Femur (tissue), 1 donor: ENCODE measurements at places on chromosomes 6 and 20.
A peak's percentile ranks its signal among the peaks of the same experiment; 100 is the strongest.

DNA sequence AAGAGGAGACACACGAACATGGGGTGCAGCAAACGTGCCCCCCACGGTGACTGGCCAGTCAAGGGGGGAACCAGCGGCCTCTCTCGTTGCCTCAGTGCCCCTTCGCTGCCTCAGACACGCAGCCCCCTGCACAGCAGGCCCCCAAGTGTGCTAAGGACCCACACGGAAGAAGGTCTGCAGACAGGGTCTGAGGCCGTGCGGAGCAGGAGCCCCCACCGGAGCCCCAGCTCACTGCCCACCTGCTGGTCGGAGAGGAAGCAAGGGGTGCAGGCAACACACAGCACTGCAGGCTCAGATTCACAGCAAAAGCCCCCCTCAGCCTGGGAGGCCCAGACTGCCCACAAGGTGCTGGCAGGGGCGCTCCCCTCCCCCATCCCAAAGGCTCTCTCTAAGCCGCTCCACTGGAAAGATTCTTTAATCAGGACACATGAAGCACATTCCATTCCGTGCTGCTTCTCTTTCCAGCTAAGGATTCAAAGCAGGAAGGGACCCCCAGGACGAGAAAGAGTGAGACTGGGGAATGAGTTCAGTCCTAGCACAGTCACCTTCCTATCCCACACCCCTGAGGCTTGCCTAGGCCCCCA is 105.1 kb downstream of the SLC23A2 start:
- DNase-seq: no peak

- DNase-seq: no peak
These were observed 23.0 kb downstream of the ZNF217 start for GRCh38 chr20:53570446-53571276.

DNA sequence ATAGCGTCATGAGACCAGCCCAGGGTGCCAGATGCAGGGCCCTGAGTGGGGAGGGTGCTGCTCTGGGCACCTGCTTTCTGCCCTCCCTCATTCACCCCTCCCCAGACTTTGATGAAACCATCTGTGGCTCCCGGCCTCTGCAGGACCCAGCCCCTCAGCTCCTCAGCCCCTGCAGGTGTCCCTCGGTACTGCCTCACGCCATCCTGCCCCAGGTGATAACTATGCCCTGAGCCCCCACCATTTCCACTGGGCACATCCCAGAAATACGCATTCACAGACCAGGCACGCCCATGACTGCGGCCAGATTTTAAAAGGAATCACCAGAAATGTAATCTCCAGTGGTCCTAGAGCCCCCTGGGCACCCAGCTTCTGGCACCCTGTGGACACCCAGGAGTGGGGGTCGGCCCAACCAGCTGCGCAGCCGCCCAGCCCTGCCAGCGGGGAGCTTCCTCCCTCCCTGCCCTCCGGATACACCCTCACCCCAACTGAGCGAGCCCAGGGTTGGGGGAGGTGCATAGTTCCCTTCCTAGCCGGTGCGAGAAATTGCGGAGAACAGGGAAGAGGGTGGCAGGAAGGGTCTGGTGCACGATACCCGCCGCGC is 615 bp upstream of the NTSR1 start:
- DNase-seq: no peak

- DNase-seq: no peak
These were observed 124.8 kb downstream of the CD164 start for GRCh38 chr6:109257494-109257893.

DNA sequence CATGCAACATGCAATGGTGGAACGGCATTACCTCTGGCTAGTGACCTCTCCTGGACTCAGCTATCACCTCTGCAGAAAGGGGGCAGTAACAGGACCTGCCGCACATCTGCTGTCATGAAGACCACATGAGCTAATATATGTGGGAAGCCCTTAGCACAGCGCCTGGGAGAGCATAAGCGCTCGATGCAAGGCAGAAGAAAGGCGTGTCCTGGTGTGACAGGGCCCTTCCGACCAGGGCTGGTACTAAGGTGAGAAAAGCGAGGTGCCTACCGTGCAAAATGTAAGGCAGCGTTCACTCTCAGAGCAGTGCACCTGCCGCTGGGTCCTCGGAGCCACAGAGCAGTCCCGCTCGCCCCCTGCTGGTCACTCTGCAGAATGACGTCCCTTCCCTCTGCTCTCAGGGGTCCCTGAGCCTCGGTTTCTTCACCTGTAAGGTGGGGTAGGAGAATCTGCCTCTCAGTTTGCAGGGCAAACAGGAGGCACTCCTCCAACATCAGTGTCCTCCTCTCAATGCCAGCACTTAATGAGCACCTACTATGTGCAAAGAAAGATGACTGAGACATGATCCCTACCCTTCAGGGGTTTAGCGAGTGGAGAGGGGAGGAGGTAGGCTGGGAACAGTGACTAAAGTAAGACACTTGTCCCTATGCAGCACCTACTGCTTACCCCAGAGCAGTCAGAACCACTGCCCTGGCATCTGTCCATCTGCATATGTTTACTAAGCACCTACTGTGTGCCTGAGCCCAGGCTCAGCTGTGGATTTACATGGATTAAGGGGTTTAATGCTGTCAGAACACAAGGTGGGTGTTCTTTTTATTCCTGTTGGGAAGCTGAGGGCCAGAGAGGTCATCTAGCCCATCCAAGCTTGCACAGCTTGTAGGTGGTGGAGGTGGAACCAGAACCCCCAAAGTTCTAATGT is 41.1 kb upstream of the PTGIS start:
- peak; percentile 81 for DNase-seq

DNA sequence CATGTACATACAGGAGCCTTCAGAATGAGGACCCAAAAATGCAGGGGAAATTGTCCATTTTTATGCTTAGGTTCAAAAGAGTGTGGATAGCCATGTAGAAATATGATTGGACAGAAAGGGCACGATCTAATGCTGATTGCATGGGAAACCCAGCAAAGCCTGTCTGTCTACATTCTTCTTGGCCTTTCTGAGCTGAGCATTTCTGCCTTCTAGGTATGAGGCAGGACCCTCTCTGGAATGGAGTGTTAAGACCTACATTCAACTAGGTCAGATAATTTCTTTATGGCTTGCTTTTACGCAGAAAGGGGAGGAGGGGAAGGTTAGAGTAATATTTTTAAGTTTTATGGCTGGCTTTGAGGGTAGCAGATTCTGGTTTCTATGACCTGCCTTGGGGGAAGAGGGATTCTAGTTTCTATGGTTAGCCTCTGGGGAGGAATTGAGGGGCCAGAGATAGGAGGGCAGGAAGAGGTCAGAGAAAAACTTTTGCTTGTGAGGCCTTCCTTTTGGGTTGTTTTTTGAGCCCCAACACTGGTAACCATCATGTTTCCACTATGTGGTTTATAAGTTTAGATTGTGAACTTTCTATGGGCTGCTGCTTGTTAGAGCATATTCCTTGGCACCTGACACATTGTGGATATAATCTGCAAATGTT is 63.5 kb downstream of the LYRM2 start:
- no peak for DNase-seq

DNA sequence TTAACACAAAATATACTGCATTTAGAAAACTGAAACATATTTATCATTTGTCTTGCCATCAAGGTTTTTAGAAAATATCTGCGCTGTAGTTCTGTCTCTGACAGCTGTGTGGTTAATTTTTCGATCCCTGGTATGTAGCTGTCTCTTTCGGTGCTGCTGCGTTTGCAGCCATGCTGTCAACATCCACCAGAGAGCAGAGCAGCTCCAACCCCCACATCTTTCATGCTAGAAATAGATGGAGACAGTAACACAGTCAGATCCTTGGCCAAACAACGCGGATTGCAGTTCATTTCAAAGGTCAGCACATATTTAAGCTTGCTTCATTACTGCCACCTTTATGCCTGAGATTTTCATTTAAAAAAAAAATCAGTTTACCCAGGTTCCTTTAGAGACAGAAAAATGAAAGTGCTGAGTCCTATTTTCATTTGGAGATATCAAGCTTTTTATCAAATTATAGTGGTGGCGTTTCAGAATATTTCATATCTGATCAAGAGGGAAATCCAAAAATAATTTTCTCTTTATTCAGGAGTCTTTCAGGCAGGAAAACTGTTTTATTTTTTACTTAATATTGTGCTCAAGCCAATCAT is 157.7 kb upstream of the MMS22L start:
- peak; percentile 22 for DNase-seq

DNA sequence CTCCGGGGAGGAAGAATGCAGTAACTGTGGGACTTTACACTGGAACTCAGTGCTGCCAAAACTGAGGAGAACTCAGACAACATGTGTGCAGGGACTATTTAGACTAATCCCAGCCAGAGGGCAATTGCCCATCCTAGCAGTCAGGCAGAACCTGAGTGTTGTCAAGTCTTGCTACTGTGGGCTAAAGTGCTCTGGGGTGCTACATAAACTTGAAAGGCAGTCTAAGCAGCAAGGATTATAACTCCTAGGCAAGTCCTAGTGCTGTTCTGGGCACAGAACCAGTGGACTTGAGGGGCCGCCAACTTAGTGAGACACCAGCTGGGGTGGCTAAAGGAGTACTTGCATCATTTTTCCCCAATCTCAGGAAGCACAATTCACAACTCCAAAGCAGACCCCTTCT is 363.8 kb upstream of the PTCHD4 start:
- no peak for DNase-seq

- DNase-seq: peak; percentile 42
These were observed 569 bp upstream of the CDC5L start for GRCh38 chr6:44386929-44387345.

DNA sequence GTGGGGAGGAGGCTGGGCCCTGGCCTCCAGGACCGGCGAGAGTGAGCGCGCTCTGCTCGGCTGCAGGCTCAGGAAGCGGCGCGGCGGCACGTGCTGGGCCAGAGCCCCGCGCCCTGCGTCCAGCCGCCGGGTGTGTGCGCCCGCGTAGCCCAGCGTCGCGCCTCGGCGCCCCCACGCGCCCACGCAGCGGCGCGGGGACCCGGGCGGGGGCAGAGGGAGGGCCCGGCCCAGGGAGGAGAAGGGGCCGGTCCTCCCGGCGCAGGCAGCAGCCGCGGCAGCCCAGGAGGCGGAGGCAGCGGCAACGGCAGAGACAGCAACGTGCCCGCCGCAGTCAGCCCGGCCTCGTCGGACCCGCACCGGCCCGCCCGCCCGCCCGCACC is at the start of gene EYA2:
Gene EYA2 (plus strand): TSS at position 265 of the 380 bp plus-strand sequence. CDS start 95,168 bp downstream, outside the sequence.
- peak; percentile 53 for DNase-seq

DNA sequence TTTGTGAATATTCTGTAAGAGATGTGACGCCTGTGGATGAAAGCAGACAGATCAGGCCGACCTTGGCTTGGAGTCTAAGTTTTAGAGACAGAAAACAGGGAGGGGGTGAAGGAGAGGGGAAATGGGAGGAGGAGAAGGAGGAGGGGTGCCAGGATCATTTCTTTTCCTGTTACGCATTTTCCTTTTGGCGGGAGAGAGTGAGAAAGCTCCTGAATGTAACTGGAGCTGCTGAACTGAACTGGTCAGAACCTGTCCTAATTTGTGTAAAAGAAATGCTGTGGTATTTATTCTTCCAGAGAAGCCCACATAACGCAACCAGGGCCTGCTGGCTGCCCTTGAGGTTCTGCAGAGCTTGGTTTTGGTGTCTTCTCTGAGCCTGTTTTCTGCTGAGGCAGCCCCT is 41.9 kb downstream of the UTRN start:
- DNase-seq: peak; percentile 59

DNA sequence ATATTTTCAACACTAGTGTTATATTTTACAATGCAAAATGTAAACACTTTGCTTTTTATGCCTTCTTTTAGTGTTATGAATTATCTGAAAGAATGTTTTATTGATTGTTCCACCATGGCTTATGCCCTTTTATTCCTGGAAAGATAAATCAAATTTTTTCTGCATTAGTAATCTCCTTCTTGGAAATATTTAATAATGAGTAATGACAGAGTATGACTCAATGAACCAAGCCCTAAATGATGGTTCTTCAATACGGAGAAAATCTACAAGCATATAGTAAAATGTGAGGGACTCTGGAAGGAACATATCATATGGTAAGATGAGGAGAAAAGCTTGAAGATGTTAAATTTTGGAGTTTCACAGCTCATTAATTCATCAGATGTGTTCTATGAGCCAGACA is 929.6 kb downstream of the C6orf118 start:
- no peak for DNase-seq

- DNase-seq: no peak
These were observed 67.3 kb downstream of the NPEPL1 start for GRCh38 chr20:58759947-58760346.

DNA sequence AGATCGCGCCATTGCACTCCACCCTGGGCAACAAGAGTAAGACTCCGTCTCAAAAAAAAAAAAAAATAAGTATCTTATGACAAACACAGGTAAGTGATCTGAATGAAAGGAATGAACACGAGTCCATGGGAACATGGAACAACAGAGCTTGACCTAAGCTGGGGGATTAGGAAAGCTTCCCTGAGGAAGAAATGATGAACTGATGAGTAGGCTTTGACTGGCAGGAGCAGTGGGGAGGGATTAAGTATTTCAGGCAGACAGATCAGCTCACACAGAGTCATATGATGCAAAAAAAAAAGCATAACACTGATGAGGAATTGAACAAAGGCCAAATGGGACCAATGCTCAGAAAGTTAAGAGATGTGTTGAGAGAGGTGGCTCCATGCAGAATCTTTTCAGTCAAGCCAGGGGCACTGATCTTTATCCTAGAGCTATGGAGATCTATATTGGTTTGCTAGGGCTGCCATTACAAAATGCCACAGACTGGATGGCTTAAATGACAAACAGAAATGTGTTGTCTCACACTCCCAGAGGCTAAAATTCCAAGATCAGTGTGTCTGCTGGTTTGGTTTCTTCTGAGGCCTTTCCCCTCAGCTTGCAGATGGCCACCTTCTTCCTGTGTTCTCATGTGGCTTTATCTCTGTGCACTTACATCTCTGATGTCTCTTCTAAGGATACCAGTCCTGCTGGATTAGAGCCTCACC is 85.6 kb downstream of the ANKRD6 start:
- DNase-seq: no peak

DNA sequence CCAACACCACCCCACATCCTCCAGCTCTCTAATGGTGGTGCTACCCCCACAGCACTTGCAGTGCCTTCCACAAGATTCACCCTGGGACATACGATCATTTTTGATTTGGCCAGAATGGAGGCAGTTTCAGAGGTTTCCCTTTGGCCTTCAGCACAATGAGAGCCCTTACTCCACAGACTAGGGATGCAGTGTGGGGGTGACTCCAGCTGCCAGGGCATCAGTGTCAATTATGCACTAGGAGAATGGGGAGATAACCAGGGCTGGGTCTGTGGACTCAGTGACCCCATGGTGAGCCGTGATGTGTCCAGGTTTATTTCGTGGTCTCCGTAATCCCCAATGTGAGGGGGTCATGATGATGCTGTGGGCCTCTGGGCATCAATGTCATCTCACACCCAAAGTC is 31.5 kb upstream of the MICB start:
- no peak for DNase-seq

GRCh38 chr20:23178806-23179205 is 92.7 kb upstream of the CD93 start:
- DNase-seq: no peak
